ENCODE measurements at places on chromosomes 3 and 15.
A peak's percentile ranks its signal among the peaks of the same experiment; 100 is the strongest.

GRCh38 chr3:108085370-108085769 is 5.5 kb downstream of the CD47 start:
- no peak for DNase-seq

DNA sequence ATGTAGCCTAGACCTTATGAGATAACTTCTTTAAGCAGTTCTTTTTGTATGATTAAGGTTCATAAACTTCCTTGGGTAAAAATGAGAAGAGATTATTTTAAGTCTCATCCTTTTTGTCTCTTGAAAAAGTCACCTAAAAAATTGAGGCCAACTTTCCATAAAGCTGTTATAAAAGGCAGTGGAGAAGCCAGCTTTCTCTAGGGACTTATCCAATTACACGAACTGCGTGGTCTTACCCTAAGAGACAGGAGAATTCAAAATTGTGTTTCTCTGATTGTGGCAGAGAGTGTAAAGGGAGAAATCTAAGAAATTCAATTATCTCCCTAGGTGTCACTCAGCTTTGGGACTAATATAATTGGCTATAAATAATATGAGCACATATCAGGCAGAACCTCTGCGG is 262.0 kb downstream of the SHOX2 start:
- peak; percentile 38 for DNase-seq

DNA sequence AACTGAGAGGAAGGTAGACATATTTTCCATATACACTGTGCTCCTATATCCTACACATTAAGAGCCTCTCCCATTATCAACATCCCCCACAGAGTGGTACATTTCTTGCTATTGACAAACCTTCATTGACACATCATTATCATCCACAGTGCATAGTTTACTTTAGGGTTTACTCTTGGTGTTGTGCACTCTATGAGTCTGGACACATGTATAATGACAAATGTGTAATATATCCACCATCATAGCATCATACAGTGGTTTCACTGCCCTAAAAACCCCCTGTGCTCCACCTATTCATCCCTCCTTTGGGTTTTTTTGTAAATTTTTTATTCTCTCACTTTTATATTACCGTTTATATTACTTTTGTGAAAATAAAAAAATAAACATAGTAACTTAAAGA is 22.2 kb upstream of the CLDN18 start:
- DNase-seq = no peak

DNA sequence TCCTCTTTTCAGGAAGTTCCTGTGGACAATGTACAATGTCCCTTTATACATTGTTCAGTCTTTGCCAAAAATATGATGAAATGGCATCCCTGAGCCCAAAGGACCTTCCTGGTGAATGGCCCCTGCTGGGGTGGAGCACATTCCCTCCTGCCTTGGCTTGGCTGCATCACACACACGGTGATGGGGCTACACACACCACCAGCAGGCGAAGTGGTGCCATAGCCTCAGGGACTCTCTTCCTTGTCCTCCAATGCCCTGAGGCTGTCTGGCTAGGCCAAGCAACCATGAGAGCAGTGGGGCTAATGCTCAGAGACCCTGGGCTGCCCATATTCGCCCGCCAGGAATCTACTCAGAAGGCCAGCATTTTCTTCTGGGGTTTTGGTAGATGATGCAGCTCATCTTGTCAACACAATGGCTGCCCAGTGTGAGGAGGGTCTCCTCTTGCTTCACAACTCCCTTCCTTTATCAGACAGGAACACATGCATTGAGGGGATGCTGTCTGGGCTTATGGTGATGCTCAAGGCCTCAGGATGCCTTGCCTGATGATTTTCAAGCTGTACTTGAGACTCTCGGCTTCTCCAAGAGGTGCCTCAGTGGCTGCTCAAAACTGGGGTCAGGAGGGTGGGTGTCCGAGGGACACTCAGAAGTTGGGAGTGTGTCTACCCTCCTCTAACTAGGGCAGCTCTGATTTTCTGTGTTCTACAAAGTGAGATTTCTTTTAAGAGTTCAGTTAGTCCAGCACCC is 40.9 kb upstream of the EPHB1 start:
- DNase-seq = no peak

- no peak for DNase-seq
Measured at GRCh38 chr15:32852771-32853170, 135.0 kb downstream of the GREM1 start.

GRCh38 chr3:127034990-127035652 is 52.2 kb downstream of the PLXNA1 start:
- DNase-seq = no peak

All from NCI-H2171 (cell line).